Activated CD4-positive, alpha-beta T cell treated with anti-CD3 and anti-CD28 coated beads, Interleukin-2, amount 50 U/mL, for 24 hours (primary cell): ENCODE measurements at places on chromosomes 13 and 19.

- no peak for DNase-seq
Observed at GRCh38 chr19:29588095-29588494, 18.0 kb upstream of the POP4 start.

- no peak for DNase-seq
Observed at GRCh38 chr13:106942563-106942962, 374.6 kb upstream of the ARGLU1 start.

DNA sequence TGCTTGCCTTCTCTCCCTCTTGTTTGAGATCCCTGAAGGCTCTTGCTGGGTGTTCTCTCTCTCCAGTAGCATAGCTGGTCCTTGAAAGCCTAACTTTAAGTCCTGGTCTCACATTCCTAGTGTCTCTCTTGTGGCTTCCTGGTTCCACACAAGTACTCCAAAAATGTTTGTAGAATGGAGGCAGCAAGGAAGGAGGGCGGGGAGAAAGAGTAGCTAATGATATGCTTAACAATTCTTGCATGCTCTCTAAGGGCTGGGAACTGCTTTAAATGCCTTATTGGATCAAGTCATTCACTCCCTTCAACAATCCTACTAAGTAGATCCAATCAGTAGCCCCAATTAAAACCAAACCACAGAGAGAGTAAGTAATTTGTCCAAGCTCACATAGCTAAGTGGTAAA is 357.3 kb downstream of the KLF5 start:
- DNase-seq = no peak

GRCh38 chr13:25267715-25268114 is 19.6 kb downstream of the MTMR6 start:
- DNase-seq = no peak

- no peak for DNase-seq
Observed at GRCh38 chr13:94557684-94558235, 38.2 kb downstream of the TGDS start.

- DNase-seq = no peak
Observed at GRCh38 chr19:45202637-45203036, 24.1 kb downstream of the BLOC1S3 start.

GRCh38 chr19:45927565-45928261 is 13.1 kb upstream of the NANOS2 start:
- peak; percentile 81 for DNase-seq

DNA sequence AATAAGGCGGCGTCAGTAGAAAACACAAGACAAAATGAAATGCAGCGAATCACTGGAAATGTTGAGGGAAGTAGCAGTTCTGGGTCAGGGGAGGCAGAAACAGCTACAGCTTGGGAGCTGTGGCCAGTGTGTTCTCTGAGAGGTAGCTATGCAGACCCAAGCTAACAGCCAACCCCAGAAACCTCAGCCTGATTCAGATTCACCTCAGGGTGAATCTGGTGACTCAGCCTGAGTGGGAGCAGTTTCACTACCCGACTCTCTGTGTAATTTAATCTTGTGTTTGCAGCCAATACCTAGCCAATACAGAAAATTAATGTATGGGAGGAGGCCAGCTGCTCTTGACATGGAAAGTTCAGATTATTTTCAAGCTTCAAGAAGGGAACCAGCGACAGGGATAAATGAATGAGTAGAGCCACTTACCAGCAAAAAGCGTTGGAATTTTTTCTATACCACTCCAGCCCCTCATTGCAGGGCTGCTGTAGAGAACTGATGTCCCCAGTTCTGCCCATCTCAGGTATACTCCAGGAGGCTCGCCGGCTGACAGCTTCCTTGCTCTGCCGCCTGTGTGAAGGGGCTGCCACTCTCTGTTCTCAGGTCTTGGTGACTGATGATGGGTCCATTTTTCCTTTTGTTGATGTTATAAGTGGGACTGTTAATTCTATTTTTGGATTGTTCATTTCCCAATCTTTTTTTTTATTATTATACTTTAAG is 8.9 kb downstream of the IGFL3 start:
- no peak for DNase-seq

DNA sequence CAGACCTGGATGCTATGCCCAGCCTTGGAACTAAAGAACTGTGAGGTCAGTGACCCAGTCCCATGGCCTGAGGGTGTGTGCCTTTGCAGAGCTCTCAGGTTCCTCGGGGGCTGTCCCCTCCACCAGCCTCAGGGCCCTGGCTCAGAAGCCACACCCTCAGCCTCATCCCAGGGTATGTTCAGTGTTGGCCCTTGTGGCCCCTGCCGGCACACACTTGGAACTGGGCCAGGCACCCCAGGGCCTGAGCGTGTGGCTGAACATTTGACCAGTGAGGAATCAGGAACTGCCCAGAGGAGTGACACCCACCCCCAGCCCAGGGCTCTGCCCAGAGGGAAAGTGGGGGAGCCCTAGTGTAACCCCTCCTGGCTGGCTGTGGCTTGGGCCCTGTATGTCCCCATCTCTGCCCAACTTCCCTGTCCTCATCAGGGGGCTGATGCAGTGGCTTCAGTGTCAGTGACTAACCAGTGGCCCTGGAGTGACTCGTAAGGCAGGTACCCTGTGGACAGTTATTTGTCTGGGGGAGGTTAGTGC is 10.0 kb downstream of the NKPD1 start:
- no peak for DNase-seq

DNA sequence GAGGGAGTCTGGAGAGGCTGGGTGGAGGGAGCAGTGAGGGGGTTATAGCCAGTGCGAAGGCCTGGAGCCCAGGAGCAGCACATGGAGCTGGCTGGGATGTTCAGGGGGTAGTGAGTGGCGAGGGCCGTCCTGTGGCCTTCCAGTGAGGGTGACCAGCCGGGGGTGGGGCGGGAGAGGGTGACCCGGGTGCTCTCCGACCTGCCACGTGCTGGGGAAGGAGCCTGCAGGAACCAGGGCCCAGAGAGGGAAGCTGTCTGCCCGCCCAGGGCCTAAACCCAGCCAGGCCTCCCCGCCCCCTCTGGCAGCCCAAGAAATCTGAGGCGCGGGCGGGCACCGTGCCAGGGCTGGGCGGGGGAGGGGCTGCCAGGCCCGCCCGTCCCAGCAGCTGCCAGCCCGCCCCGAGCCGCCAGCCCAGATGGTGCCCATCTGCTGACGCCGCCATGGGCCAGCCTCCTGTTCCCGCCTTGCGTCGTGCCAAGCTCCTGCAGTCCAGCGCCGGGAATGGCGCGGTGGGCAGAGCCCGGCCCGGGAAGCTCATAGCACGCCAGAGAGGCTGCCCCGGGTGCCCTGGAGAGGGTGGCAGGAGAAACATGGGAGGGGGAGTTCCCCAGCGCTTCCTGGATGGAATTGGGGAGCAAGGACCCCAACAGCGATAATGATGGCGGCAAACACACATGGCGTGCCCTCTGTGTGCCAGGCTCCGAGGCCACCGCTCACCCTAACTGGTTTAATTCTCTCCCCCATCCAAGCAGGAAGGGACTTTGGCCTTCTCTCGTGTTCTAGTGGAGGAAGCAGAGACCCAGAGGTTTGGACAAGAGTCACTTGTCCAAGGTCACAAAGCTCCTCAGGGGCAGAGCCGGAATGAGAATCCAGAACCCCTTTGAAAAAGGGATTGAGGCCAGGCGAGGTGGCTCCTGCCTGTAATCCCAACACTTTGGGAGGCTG is 21.5 kb downstream of the NFIC start:
- no peak for DNase-seq

DNA sequence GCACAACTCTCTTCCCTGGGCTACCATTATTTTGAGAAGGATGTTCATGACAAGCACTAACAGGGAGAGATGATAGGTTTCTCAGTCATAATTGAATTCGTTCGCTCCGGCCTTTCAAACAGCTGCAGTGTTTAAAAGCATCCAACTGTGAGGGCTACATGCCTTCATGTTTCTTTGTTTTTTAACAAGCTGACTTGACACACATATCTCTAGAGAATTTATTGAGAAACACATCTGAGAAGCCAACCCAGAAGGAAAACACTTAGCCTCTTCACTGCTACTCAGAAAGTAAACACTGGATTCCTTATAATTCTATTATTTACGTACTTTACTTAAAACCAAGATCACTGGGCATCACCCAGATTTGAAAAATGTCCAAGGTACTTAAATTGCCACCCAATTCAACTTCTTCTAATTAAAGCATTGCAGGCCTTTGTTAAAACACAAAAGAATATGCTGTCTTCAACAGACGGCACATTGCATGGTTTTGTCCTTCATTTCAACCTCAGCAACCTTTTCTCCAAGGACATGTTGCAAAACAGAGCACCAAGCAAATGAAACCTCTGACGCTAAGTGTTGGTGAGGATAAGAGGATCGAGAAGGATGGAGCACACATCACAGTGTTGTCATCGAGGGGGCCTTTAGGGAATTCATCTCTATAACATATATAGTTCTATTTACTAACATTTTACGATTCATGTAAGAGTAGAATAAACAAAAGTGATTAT is 75.8 kb downstream of the TBC1D4 start:
- no peak for DNase-seq

- no peak for DNase-seq
Observed at GRCh38 chr13:50843257-50844083, at the start of gene DLEU7. Gene DLEU7, minus strand, starts transcription at chr13:50843692. Its CDS starts 46 bp downstream, at chr13:50843646.

DNA sequence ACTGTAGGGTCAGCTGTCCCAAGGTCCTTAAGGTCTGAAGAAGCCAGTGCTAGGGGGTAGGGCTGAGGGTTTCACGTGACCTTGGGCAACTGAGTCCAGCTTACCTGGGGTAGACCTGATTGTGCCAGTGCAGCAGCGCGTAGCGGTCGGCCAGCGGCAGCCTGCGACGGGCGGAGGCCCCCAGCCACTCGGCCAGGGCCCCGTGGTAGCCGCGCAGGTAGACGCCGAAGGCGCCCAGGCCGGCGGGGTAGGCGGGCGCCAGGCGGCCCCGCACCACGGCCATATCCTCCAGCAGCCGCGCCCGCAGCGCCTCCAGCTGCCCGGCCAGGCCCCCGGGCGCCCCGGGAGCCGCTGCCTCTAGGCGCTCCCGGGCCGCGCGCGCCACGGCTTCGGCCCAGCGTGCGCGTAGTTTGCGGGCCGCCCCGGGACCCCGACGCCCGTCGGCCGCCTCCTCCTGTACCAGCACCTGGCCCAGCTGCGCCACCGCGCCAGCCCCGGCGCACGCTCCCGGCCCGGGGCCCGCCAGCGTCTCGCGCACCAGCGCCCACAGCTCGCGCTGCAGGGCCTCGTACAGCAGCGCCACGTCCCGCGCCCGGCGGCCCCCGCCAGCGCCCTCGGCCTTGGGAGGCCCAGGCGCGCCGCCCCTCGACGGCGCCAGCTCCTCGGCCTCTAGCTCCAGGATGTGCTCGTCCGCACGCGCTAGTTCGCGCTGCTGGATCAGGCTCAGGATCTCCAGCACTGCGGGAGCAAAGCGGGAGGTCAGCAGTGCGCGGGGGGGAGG is 10.9 kb downstream of the EXOC3L2 start:
- no peak for DNase-seq

- no peak for DNase-seq
Observed at GRCh38 chr19:30228835-30229524, 143.2 kb upstream of the ZNF536 start.

GRCh38 chr13:94660695-94661326 is 51.5 kb downstream of the SOX21 start:
- no peak for DNase-seq

DNA sequence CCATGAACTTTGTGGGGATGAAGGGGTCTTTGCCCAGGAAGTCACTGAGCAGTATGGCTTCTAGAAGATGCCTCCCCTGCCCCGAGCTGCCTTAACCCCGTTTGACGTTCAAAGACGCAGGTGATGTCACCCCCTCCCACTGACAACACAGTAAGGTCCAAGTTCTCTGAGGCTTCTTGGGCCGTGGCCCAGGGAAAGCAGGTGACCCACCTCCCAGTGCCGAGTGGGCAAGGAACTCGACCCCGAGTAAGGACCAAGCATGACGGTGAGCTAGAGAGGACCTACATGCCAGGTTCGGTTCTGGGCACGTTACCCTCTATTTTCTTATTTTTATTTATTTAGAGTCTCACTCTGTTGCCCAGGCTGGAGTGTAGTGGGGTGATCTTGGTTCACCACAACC is 81.3 kb downstream of the SLC6A16 start:
- DNase-seq = no peak

- DNase-seq = no peak
Observed at GRCh38 chr19:4977299-4978174, 8.6 kb downstream of the KDM4B start.

- no peak for DNase-seq
Observed at GRCh38 chr13:110443622-110444225, 117.8 kb downstream of the RAB20 start.

- DNase-seq = no peak
Observed at GRCh38 chr13:45474584-45475454, 10.1 kb downstream of the COG3 start.

GRCh38 chr13:39777021-39777420 is 121.6 kb downstream of the COG6 start:
- no peak for DNase-seq

- no peak for DNase-seq
Observed at GRCh38 chr13:77065461-77066147, 38.6 kb upstream of the FBXL3 start.

- no peak for DNase-seq
Observed at GRCh38 chr19:34644991-34645461, 31.9 kb downstream of the SCGB2B2 start.

DNA sequence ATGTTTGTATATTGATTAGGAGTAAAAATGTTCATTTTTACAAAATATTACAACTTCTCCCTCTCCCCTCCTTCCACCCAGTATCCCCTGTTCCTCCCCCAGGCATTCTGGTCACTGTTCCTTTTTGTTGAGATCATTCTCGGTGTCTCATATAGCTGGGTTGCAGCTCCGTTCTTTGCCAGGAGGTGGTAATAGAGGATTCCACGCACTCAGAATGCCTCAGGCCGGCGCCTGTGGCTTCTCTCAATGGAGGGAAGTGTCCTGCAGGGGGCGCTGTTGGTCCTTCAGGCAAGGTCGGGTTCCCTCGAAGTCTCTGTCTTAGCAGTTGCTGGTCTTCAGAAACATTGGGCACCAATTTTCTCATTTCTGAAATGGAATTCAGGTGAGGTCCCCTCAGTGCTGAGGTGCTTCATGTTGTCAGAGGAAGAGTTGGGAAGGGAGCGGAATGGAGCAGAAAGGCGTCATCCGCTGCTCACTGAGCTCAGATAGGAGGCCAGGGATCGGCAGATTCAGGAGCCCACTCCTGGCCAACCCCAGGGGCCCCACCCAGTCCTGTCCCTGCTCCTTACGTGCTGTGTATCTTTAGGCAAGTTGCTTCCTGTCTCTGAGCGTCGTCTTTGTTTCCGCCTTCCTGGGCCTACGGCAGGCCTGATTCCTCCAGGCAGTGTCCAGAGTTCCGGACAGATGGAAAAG is 10.3 kb upstream of the GARIN5A start:
- DNase-seq = peak; percentile 53

DNA sequence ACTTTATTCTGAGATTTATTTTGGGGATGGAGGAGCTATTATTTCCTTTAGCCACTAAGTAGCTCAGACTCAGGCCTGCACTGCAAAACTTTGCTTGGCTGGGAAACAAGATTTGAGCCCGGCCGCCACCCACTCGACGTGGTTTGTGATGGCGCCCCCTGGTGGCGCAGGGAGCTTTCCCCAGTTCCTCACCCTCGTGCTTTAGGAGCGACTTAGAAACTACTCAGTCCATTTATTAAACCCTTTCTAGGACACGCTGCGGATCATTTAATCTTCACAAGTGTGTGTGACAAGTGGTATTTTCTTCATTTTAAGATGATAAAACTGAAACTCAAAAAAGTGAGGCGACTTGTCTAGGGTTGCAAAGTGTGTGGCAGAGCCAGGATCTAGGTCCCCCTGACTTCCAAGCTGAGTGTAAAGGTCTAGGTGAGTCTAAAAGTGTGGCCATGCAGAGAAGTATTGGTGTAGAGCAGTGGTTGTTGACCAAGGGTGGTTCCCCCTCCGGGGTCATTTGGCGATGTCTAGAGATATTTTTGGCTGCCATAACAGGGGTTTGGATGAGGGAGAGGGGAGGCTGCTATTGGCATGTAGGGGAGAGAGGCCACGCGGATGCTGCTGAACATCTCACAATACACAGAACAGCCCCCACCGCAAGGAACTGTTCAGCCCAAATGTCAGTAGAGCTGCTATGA is 2.2 kb downstream of the CXCL17 start:
- peak; percentile 68 for DNase-seq
